Left kidney (tissue), 8 donors: ENCODE measurements at places on chromosomes 5 and 9. TPM values are rescaled to one million over a fixed set of nuclear protein-coding genes. Genes with fewer than 3 reads are reported as not detected.

The PCDHA9 gene
- 0.03 TPM for polyA plus RNA-seq

The SPINK6 gene
- polyA plus RNA-seq: not detected

The ARRDC3 gene
- 138 TPM for polyA plus RNA-seq

The GPR150 gene
- polyA plus RNA-seq: 0.07 TPM

DNA sequence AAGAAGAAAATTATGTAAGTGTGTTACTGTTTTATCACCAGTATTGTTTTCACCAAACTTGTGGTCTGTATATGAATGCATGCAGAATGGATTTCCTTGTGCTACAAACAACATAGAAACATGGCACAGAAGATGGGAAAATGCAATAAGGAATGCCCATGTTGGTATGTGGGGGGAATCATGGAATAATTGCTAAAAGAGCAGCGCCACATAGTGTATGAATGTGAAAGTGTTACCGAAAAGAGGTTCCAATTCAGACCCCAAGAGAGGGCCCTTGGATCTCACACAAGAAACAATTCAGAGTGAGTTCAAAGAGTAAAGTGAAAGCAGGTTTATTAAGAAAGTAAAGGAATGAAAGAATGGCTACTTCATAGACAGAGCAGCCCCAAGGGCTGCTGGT, 26.4 kb upstream of the TYRP1 start:
- no peak for DNase-seq

DNA sequence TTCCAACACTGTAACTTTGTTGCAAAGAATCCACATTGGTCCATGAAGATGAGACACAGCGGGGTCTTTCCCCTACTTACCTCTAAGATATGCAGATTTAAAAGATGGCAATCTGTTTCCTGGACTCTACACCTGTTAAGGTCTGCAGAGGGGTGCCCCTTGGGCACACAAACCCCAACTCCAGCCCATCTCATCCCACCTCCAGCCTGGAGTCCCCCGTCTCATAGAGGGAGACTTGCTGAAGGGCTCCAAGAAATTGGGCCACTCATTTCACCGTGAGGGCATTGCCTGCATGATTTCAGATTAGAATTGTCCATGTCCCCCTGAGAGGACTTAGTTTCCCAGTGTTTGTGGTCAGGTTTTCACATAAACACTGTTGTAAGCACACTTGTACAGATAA, 365.7 kb downstream of the IRX2 start:
- DNase-seq: no peak

DNA sequence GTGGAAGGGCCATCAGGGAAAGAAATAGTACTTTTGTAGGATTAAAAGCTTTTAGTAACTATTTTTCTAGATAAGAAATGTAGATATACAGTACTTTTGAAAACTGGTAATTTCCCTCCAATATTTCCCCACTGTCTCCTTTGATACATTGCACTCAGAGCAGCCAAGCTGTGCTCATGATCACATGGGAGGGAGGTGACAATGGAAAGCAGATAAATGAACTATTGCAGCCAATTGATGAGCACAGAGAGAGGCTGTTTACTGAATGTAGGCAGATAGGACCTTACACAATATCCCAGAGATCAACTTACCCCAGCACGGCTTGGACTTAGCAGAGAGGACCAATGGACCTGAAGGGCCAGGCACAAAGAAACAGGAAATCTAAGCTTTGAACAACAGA, 178.0 kb upstream of the NREP start:
- DNase-seq: no peak

GRCh38 chr5:30505014-30505886, 688.2 kb upstream of the CDH6 start:
- no peak for DNase-seq

DNA sequence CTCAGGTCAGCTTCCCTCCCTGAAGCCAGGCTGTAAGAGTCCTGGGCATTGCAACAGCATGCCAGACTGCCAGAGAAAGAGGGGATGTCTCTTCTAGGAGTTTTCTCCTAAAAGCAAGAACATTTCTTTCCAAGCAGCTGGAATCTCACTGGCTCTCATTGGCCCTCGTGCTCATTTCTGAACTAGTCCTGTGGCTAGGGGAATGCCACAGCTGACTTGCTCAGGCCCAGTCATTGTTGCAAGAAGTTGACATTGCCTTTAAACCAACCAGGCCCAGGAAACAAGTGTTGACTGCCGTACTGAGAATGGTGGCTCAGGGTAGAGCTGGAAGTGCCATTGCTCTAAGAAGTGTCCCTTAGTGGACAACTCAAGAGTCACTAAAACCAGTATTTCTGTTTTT, 15.0 kb upstream of the CEP120 start:
- no peak for DNase-seq

DNA sequence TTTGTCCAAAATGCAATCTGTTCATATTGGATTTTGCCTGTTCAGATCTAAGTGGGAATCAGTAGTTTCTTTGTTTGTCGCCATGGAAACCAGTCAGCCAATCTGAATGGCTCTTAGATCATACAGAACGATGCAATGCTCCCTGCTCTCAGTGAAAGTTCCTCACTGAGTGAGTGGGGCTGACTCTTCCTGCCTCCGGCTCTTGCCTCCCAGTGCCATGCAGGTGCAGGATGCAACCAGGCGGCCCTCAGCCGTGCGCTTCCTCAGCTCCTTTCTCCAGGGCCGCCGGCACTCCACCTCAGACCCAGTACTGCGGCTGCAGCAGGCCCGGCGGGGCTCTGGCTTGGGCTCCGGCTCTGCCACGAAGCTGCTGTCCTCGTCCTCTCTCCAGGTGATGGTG, at the start of gene PTPDC1:
PTPDC1 (plus strand) TSS at position 151 of the 400 bp plus-strand sequence; CDS start at position 218, 67 bp downstream.
- peak; percentile 46 for DNase-seq

GRCh38 chr9:88775559-88775958, 215.7 kb upstream of the S1PR3 start:
- no peak for DNase-seq
